ENCODE measurements at places on chromosomes 7 and 10.

- peak; percentile 61 for DNase-seq
Observed at GRCh38 chr10:3828404-3829155, 43.6 kb upstream of the KLF6 start.

DNA sequence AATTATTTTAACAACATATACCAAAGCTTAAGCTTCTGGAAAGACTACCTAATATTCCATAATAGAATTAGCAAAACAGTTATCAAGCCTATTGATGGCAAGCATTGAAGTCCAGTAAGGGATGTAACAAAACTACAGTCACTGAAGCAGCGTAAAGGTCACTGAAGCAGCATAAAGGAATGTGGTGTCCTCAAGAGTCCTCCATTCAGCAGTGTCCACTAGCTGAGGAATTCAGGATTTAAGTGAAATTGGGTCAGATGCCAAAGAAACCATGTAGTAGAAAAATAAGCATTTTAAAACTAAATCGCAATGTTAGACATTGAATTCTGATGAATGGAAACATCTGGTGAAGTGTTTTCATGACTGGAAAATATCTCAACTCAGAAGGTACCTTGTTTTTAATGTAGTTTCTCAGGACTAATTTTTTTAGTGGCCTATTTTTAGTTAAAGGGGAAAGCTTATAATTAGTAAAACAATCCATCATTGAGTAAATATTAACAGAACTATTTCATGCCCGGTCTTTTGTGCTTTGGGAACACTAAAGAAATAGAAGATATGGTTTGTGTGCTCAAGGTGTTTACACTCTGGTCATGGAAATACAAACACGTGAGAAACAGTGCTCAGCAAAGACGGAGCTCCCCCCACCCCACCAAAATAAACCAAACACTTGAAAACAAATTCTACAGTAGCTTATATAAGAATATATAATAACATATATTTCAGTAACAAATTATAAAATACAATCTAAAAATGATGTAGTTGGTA, 121.4 kb downstream of the CDK14 start:
- DNase-seq, result peak; percentile 35

DNA sequence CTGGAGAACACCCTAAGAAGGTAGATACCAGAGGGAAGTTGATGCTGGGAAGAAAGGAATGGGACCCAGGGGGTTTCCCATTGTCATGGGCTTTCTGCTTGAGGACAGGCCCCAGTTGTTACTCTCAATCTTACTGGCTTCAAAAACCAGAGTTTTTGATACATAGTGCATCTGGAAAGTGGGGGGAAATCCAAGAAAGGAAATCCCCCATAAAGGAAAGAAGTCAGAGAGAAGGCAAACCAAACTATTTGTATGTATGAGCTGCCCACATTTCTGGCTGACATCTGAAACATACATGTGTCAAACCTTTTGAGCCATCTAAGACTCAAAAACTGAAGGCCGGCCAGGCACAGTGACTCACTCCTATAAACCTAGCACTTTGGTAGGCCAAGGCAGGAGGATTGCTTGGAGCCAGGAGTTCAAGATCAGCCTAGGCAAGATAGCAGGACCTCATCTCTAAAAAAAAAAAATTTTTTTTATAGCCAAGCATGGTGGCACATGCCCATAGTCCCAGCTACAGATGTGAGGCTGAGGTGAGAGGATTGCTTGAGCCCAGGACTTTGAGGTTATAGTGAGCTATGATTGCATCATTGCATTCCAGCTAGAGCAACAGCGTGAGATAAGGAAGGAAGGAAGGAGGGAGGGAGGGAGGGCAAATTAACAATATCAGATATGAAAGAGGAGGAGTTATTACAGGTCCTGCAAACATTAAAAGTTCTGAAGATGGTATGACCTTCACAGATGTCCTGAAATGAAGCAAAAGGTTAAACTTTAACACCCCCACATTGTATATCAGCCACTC, 6.7 kb upstream of the COA1 start:
- no peak for DNase-seq

GRCh38 chr10:85642082-85642420, 724.5 kb downstream of the GRID1 start:
- no peak for DNase-seq

- DNase-seq, result no peak
Observed at GRCh38 chr10:13686331-13686752, 99.6 kb downstream of the PRPF18 start.

- no peak for DNase-seq
Observed at GRCh38 chr10:10804998-10805740, 212.5 kb upstream of the CELF2 start.

DNA sequence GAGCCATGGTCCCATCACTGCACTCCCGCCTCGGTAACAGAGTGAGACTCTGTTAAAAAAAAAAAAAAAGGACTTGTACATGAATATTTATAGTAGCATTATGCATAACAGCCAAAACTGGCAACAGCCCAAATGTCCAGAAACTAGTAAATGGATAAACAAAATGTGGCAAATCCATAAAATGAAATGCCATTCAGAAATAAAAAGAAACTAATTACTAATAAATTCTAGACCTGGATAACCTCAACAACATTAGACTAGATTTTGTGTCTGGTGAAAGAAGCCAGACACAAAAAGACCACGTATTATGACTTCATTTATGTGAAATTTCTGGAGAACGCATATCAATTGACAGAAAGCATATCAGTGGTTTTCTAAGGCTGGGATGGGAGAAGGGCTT, 74.5 kb downstream of the HPSE2 start:
- DNase-seq, result no peak

GRCh38 chr7:124246262-124246863, 213.5 kb upstream of the TMEM229A start:
- DNase-seq, result no peak

GRCh38 chr7:112411186-112411795, 39.0 kb upstream of the IFRD1 start:
- peak; percentile 70 for DNase-seq

DNA sequence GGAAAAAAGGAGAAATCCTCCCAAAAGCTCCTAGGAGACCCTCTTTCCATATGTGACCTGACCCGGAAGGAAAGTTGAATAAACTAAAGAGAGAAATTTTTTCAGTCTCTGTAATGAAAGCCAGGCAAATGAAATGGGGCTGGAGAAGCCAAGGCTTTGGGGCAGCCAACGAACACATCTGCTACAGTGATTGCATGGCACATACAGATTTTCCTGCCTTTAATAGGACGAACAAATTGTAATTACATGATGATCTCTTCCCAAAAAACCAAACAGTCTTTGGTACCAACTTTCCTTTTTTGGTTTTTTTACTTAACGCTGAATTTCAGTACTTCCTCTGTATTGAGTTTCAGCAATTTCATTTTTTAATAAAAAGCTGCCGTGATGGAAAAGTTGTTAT, 23.5 kb upstream of the PTN start:
- DNase-seq, result no peak

DNA sequence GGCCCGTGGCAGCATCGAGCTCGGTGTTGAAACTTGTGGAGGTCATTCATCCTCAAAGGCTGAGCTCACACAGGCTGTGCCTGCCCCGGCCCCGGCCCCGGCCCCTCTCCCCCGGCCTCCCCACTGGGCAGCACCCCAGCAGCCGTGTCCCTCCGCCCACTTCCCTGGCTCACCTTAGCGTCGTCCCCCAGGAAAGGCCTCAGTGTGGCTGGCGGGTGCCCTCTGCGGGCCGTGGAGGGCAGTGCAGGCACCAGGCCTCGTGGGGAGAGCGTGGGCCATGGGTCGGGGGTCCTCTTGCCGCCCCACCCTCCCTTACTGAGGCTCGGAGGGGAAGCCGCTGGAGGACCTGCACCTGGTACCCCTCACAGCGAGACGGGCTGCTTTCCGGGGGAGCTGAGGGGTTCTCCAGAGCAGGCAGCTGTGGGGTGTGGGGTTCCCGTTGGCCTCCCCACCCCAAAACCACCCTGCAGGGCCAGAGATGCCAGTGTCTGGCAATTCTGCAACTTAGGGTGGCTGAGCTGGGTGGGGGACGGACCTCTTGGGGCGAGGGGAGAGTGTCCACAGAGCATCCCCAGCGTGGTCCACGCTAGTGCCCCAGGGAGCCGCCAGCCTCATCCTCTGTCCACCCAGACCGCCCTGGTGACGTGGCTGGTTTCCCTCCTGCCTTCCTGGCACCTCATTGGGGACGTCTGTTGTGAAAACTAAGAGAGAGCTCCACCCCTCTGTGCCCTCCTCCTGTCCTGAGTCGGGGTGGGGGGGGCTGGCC, 44.2 kb upstream of the DPYSL4 start:
- no peak for DNase-seq

DNA sequence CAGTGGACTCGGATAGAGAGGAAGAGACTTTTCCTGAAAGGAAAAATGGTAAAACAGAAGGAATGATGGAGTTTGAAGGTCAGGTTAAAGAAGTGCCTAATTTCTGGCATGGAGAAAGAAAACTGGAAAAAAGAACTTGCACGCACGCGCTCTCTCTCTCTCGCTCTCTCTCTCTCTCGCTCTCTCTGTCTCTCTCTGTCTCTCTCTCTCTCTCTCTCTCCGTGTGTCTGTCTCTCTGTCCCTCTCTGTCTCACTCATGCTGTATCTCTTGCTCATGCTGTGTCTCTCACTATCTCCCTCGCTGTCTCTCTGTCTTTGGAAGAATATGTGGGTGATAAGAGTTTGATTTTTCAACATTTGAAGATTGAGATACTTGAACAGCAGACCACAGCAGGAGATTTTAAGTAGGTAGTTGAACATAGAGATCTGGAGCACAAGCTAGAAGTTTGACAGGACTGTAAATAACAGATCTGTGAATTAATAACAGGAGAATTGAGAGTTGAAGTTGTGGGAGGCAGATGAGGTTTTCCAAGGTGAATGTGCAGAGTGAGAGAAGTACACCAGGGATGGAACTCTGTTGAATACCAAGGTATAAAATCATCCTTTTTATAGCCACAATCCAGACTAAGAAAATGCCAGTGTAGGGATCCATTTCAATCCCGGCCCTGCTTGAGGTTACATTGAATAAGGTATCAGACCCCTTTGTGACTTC, 33.1 kb downstream of the ADD3 start:
- no peak for DNase-seq

GRCh38 chr10:10279906-10280305, 737.8 kb upstream of the CELF2 start:
- no peak for DNase-seq

- DNase-seq, result peak; percentile 62
Observed at GRCh38 chr7:100602889-100603725, 944 bp downstream of the PCOLCE start.

DNA sequence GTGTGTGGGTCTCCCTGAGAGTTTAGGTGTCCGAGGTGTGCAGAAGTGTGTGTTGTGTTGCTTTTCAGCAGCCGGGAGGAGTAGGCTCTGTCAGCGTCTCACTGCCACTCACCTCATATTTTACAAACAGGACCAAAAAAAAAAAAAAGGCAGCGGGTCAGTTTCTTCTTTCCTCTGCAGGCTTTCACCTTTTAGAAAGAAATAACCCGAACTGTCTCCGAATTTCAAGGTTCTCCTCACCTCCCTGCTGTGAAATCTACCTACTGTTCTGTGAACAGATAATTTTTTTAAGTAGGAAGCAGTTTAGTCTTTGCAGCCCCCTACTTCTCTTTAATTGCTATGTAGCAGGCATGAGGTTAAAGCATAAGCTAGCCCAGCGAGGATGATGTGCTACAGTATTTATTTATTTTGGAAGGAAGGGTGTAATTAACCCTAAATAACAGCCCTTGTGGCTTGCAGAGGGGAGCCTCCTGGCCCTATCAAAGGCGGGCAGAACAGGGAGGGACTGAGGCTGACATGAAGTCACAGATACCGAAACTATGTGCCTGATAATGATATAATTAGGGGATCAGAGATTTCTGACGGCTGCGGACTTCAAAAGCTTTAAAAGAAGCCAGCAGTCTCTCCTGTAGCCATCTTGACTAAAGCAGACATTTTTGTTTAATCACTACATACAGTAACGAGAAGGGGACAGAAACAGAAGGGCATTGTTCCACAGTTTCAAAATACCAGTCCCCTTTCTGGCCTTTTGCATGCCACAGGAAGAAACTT, 1.6 kb downstream of the BAMBI start:
- DNase-seq, result peak; percentile 14

- DNase-seq, result no peak
Observed at GRCh38 chr10:42868530-42868929, 85.9 kb downstream of the BMS1 start.

DNA sequence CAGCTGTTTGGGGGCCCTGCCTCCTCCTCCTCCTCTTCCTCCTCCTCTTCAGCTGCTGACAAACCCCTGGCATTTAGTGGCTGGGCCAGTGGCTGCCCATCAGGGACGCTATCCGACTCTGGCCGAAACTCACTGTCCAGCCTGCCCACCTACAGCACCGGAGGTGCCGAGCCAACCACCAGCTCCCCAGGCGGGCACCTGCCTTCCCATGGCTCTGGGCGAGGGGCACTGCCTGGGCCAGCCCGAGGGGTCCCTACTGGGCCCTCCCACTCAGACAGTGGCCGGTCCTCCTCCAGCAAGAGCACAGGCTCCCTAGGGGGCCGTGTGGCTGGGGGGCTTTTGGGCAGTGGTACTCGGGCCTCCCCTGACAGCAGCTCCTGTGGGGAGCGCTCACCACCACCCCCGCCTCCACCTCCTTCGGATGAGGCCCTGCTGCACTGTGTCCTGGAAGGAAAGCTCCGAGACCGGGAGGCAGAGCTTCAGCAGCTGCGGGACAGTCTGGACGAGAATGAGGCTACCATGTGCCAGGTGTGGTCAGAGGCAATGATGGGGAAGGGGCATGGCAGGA, 4.1 kb downstream of the LZTS2 start:
- DNase-seq, result no peak

DNA sequence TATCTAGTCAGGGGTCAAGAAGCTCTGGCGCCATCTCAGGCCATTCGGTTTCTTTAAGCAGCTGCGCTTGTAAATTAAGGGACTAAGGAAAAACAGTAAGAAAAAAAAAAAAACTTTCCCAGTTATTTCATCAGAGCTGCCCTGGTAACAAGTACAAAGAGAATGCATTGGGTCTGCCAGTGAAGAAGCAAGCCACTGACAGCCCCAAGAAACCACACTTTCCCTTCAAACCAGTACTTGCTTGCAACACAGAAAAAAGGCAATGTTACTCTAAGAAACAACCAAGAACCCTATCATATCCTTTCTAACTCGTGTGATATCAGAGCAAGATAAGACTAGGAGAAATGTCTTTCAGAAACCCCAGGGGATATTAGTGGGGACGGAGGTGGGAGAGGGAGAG, 40.6 kb upstream of the AOAH start:
- DNase-seq, result no peak

DNA sequence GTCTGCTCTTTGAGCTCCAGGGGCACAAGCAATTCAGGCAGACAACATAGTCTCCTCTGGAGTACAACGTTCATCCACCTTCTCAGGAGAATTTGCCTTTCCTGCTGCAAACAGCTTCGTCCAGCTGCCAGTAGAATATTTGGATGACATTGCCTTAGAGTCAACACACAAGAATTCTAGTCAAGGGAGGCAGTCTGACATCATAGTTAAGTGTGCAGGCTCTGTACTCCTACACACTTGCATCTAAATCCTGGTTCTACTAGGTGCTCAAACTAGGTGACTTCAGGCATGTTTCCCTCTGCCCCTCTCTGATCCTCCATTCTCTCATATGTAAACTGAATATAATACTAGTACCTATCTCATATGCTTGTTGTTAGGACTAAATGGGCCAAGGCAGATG, 314.8 kb downstream of the HPSE2 start:
- peak; percentile 8 for DNase-seq
